ENCODE measurements at places on chromosomes 4 and X.

DNA sequence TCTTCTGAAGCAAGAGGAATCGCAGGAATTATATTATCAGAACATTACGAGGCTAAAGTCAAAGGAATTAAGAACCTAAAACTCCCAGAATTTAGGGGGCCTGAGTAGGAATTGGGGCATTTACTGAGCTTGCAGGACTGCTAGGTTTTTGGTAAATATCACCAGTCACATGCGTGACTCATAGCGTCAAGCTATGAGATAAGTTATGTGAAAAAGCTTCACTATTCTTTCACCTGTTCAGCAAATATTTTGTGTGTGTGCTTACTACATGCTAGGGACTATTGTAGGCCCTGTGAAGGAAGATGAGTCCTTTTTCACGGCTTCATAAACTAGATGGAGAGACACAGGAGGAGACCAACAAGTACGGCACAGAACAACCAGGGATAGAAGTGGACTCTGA, 52.2 kb downstream of the MAGEA10 start:
- no peak for DNase-seq

- DNase-seq = peak; percentile 34
Observed at GRCh38 chr4:22515145-22515887, 550 bp downstream of the ADGRA3 start.

- no peak for DNase-seq
Observed at GRCh38 chr4:141036786-141037185, 96.5 kb downstream of the RNF150 start.

DNA sequence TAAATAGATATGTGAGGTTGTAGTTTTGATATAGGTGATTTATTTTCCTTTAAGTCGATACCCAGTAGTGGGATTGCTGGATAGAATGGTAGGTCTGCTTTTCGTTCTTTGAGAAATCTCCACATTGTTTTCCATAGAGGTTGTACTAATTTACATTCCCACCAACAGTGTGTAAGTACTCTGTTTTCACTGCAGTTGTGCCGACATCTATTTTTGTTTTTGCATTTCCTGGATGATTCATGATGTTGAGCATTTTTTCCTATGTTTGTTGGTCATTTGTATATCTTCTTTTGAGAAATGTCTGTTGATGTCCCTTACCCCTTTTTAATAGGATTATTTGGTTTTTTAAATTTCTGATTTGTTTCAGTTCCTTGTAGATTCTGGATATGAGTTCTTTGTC, 120.7 kb downstream of the NAA11 start:
- DNase-seq = no peak

- DNase-seq = no peak
Observed at GRCh38 chr4:156547891-156548290, 423.7 kb downstream of the PDGFC start.

GRCh38 chrX:150291014-150291413, 72.1 kb upstream of the MAMLD1 start:
- no peak for DNase-seq

- no peak for DNase-seq
Observed at GRCh38 chrX:13756381-13756780, 21.8 kb downstream of the OFD1 start.

DNA sequence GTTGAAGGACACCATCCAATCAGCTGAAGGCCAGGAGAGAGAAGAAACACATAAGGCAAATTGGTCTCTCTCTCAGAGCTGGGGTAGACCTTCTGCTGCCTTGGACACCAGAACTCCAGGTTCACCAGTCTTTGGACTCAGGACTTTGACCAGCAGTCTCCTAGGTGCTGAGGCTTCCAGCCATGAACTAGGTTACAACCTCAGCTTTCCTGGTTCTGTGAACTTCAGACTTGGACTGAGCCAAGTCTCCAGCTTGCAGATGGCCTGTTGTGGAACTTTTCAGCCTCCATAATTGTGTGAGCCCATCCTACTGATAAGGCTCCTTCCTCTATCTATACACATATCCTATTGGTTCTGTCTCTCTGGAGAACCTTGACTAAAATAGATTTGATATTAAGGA, 20.6 kb upstream of the BBS12 start:
- no peak for DNase-seq

- DNase-seq = no peak
Observed at GRCh38 chr4:160403081-160403480, 1300.2 kb downstream of the RAPGEF2 start.

DNA sequence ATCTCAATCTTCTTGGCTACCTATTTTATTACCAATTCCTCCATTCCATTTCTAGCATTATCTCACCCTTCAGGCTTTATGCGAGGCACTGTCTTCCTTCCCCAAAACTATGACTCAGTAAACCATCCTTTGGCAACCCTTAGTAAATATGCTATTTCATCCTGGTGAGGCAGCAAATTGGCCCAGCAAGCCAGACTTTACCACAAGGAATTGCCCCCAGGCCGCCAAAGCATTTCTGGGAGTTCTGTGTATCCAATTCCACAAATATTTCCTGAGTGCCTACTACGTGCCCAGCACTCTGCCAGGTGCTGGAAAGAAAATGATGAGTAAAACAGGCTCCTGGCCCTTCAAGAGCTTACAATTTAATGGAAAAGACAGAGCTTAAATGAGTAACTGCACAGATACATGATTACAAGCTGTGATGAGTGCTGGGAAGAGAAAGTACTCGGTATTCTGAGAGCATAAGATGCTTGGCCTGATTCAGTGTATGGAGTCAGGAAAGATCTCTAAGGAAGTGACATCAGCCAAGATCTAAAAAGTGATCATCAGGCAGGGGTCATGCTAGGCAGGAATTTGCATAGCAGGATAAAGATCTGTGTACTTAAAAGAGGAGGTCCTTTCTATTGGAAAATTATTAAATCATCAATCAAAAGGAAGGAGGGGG, 193.8 kb downstream of the ADAMTS3 start:
- DNase-seq = no peak

- DNase-seq = no peak
Observed at GRCh38 chr4:156974264-156974663, 2.7 kb upstream of the PDGFC start.

GRCh38 chr4:53532521-53532920, 58.8 kb downstream of the LNX1 start:
- no peak for DNase-seq

- DNase-seq = no peak
Observed at GRCh38 chr4:102473476-102473875, 27.7 kb upstream of the NFKB1 start.

DNA sequence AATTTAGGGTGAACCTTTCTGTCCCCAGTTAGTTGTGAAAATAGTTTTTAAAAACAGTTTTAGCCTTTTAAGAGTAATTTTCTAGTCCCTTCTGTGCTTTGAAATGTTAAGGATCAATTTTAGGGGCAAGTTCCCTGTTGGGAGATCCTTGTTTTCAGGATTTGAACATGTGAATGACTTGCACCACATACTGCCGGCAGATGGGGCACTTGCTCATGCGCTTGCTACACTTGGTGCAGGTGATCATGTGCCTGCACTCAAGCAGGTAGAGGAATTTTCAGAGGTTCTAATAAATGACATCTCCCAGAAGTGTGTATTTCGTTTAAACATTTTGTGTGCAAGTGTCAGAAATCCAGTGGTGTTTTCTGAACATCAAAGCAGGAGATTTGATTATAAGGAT, 195.9 kb downstream of the CHM start:
- peak; percentile 3 for DNase-seq

- no peak for DNase-seq
Observed at GRCh38 chr4:8010618-8011017, 71.0 kb upstream of the AFAP1 start.

- DNase-seq = no peak
Observed at GRCh38 chr4:56080384-56080783, 131.6 kb downstream of the CEP135 start.

- DNase-seq = no peak
Observed at GRCh38 chr4:169052594-169052945, 42.5 kb upstream of the CBR4 start.

DNA sequence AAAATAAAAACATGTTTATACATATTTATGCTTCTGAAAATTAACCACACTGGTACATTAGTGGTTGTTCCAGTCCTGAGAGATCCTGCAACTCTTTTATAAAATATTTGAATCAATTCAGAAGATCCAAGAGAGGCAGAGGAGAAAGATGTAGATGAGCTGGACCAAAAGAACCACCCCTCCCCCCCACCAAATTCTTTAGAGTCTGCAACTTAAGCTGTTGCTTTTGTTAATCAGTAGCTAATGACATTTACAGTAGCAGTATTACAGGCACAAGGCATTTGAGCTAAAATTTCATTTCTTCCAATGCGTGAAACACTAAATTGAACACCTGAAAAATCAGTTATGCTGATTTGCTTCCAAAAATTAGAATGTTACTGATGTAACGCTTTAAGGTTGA, 61.5 kb downstream of the PDK3 start:
- DNase-seq = no peak

- no peak for DNase-seq
Observed at GRCh38 chr4:42643685-42644084, 13.2 kb downstream of the ATP8A1 start.

DNA sequence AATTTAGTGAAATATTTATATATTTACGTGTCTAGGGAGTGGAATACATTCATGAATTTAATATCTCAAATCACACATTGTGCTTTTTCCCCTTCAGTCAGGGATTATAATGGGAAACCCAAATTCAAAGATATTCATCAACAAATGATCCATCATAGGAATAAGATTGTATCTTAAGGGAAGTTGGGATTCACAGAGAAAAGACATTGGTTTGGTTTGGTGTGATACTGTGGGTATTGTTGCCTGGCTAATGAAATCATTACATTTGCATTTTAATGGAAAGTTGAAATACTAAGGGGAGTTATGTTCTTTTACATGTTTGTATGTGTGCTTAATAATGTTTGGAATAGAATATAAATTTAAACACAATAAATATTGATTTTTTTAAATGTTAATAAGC, 1.7 kb downstream of the TET2 start:
- no peak for DNase-seq

GRCh38 chr4:152360045-152360410, 175.9 kb downstream of the FBXW7 start:
- no peak for DNase-seq

DNA sequence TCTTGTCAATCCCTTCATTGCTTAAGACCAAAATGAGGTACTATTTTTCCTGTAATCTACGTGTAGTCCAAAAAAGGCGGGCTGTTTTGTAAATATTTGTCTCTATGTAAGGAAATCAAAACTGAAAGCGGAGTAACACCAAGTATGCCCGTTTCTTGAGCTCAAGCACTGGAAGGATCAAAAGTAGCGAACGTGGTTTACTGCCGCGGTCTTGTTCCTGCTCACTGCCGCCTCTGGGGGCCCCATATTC, 71.5 kb downstream of the AFF1 start:
- DNase-seq = no peak

DNA sequence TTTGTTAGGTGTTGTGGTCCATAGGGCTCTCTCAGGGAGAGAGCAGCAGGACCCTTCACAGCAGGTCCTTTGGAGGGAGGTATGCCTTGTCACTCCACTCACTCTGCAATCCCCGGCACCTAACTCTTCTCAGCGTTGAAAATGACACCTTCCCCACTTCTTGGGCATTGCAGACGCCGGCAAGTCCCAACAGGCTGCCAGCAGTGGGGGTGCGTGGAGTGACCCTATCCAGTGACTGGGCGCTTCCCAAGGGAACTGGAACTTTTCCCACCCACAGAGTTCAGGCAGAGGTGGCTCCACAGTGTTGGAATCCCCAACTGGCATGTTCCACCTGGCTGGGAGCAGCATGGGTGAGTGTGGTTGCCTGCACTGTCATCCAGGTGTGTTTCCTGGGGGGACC, 705.1 kb upstream of the FRG1 start:
- no peak for DNase-seq

DNA sequence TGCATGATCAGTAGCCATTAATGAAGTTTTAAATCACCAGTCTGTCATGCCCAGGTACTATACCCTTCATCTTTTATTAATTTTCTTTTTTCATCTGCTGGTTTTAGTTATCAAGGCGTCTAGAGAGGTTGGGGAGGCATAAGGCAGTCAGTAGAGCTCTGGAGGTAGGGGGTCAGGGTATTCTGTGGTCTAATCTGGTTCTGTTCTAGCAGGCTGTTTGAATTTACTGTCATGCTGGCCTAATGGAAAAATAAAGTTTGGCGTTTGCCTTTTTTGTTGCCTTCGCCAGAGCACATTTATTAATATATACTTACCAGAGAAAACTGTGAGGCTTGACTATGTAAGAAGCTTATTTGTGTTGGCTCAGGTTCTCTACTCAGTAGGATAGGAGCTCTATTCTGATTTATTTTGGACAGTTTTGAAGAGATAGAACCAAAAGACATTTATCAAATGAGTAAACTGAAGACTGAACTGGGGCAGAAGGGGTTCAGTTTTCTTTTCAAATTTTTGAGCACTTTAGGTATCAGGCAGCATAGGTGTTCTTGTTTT, 46.9 kb downstream of the TMEM131L start:
- no peak for DNase-seq

GRCh38 chr4:1318488-1319213, 28.4 kb upstream of the UVSSA start:
- DNase-seq = peak; percentile 53

DNA sequence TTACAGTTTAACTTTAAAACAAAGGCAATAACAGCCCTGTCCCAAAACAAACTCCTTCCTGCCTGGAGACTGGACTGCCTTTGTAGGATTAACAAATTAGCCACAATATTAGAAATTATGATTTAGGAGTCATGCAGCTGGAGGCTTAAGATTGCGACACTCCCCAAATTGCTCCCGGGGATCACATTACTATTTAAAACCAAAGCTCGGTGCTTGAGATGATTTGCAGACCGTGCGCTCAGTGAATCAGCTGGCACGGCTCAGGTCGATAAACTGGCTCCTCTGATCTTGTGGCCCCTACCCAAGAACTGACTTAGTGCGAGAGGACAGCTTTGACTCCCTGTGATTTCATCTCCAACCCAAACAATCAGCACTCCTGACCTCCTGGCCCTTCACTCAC, 829.3 kb downstream of the NLGN4X start:
- DNase-seq = no peak

DNA sequence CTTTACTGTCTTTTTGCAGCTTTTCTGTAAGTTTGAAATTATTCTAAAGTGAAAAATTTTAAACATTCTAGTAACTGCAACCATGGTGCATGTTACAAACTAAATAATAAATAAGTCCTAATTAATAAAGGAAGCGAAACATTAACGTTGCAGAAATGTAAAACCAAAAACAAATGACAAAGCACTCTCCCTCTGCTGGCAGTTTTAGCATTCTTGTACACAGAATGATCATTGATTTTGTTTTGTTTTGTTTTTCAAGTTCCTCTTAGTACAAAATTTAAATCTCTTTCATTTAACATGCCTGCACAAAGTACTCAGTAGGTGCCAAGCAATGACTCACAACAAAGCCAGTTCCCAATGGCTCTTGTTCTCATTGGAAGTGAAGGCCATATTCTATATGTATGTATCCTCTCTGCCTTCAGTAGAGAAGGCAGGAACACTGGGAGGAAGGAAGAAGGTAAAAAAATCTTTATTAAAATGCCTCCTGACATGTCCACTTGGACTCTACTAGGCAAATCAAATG, 13.7 kb upstream of the TMSB4X start:
- no peak for DNase-seq

DNA sequence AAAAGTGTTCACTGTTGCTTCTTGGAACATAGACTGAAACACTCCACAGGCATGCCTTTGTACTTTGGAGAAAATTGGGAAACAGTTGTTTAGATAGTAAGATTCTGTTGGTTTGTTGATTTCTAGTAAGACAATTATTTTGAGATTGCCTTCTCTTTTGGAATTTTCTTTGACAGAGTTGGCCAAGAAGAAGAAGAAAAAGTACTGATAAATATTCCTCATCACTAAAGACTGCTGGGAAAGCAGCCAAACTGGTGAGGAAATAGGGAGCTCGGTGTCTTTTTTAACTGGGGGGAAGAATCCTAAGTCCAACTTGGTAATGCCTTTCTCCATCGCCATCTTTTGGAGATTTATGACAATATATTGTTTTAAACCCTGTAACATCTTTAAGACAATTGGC, 370.7 kb downstream of the GPAT3 start:
- DNase-seq = no peak

- DNase-seq = no peak
Observed at GRCh38 chr4:11436084-11436483, 7.4 kb upstream of the HS3ST1 start.
